DMS79 treated with DMSO at 0.1 percent for 48 hours (cell line): ENCODE measurements at places on chromosomes 6 and 20.

- DNase-seq = no peak
These were observed 84.3 kb downstream of the MOXD1 start for GRCh38 chr6:132316970-132317369.

- no peak for DNase-seq
These were observed 92.9 kb downstream of the PLEKHG1 start for GRCh38 chr6:150692604-150693003.

DNA sequence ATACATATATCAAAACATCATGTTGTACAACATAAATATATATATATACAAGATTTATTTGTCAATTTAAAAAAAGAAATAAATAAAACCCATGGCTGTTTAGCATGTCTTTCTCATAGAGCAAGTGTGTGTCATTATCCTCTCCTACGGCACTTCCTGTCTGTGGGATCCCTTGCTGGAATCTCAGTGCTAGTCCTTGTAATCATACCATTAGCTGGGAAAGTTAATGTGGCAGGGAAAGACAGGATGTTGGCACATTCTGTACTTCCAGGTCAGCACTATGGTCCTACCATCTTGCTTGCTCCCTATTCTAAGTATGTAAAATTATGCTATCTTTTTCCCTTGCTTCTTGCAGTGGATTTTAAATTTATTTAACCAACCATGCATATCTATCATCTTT lies 9.5 kb upstream of the SLC17A3 start:
- DNase-seq = no peak

DNA sequence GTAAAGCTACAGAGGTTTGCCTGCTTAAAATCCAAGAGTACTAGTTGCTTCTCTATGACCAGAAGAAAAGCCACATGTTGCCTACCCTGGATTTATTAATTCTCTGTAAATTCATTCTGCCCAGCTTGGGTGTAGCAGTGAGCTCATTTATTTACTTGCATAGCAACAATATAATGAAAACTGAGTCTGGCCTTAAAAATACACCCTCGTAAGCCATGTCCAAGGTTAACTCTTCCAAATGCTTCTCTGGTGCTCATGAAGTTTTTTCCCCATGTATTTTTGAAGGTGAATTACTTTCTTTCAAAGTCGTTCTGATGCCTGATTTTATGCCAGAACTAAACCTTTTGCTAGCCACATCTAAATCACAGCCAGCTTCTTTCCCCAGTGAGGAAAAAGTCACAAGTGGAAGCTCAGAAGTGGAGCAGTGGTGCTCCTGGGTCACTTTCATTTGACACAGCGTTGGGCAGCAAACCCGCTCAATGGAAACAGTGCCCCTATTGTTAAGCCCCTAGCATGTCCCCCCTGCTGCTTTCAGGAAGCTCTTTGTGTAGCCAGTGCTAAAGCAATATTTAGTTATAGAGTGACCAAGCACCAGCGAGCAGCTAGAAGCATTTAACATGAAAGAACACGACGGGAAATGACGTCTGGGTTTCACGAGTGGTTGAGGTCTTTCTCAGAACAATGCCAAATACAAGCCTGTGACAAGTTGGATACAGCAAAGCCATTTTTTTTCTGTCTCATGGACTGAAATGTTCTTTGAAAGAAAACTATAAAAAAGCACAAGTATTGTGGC lies 29.8 kb downstream of the NEDD9 start:
- no peak for DNase-seq

DNA sequence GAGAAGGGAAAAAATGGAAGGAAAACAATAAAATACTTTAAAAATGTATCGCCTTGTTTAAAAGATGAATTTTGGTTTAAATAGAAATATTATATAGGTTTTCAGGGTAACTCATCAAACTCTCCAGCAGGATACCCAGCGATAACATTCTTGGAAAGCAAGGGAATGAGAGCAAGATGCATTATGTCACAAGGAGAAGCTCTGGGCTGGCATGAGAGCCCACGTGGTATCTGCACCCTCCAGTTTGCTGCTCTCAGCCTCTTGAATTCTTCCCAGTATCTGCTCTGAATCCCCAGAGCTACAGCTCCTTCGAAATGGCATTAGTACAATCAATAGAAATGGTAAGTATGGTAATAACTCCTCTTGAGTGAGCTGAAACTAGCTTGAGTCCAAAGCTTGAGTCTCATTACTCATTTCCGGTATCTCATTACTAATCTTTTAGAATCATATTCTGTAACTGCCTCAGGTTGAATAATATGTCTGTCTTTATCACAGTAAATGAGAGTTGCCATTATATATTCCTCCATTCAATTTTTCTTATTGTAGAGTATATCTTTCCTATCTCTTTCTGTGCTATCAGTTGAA lies 4.9 kb upstream of the TMEM242 start:
- no peak for DNase-seq

DNA sequence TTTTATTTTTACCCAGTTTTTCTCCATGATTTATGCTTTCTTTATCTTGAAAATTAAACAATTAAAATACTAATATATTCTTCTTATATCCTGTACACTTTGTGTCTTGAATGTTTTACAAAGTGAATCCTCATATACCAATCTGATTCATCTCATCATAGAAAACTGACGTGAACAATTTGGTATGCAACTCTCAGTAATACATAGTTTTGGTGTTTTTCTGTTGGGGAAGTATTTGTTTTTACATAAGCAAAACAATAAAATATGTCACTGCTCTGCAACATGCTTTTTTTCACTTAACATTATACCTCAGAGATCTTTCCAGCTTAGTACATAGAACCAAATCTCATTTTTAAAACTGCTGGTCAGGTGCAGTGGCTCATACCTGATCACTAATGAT lies 14.7 kb downstream of the DNAAF9 start:
- no peak for DNase-seq

DNA sequence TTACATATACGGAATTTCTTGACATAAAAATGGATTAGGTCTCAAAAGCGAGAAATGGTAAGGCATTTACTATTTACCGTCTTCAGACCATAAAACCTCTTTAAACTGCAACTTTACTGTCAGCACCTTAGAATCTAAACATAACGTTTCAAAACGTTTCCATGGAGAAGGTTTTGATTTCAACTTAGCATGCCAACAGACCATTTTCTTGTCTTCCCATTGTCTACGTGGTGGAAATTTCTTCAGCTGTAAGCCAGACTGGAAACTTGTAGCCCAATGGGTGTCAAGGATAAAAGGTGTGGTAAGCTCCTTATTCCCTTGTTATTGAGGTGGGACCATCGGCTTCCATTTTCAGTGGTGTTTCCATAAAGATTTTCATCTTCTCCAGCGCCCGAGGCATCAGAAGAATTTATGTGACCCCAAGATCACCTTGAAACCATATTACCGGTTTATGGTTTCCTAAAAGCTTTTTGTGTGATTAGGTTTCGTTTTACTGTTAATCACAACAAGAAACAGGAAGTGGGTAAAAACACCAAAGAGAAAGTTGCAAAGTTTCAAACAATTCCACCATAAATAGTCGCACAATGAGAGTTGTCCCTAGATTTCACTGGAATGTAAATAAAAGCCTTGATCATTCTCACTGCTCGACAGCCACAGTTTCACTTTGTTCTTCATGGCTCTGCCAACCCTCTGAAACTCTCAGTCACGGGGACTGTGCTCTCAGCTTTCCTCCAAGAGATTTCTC lies 63.0 kb upstream of the CD2AP start:
- no peak for DNase-seq

- no peak for DNase-seq
These were observed 272.1 kb upstream of the EYS start for GRCh38 chr6:65979120-65979519.

DNA sequence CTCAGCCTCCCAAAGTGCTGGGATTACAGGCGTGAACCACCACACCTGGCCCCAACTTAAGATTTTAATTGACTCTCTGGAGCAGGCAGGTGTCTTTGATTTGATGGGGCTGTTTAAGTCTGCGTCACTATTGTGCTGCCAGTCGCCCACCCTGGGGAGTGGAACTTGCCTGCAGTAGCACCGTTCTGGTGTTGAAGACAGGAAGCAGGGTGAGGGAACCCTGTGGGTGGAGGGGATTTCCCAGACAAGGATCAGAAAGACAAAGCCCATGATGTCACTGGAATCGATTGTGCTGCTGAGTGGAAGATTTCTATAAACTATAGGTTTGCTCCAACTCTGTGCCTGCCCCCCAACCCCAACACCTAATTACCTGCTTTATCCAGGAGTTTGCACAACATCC lies 11.0 kb downstream of the ALDH8A1 start:
- no peak for DNase-seq

- no peak for DNase-seq
These were observed 9.2 kb downstream of the CYB5R4 start for GRCh38 chr6:83868639-83869038.

GRCh38 chr6:125533710-125534397 lies 215.6 kb upstream of the HEY2 start:
- DNase-seq = no peak

DNA sequence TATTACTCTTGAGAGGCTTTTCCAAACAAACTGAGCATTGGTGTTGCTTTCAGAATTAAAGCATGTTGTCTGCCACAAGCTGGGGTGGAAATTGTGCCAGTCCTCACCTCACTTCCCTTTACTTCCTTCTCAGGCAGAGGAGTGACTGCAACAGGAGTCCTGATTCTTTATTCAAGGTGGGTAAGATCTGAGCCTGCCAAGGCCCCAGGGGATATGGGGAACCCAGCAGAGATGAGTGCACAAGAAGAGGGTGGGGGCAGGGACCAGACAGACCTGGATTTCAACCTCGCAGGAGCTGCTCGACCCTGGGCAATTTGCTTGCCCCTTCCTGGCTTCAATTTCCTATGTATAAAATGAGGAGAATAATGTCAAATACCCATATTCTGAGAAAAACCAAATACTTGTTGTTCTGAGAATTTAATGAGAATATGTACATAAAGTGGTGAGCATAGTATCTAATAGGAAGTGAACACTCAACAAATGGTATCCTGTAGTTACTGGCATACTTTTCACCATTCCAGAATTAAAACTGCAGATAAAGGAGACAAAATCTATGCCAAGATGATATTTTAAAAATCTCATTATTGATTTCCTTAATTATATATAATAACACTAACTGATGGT lies 17.8 kb downstream of the MAN1A1 start:
- no peak for DNase-seq
